GM12878 (cell line): ENCODE measurements at places on chromosomes 2 and 18. TPM values are rescaled to one million over a fixed set of nuclear protein-coding genes. Genes with fewer than 3 reads are reported as not detected.

The CNTNAP5 gene
- not detected in 2 replicates for polyA plus RNA-seq

The MC4R gene
- polyA plus RNA-seq, result not detected in 2 replicates

The SP140 gene
- polyA plus RNA-seq, result 85.5 and 87.5 TPM in 2 replicates

The ANKRD62 gene
- not detected in 2 replicates for polyA plus RNA-seq

- H3K27ac ChIP-seq, result peak overlapping the region; percentile 22; the same call in 1 of the 2 replicates
- no peak overlapping the region for H3K4me3 ChIP-seq
- no peaks in the 10 kb centered on the region for H3K36me3 ChIP-seq
- no peak for DNase-seq
Measured at GRCh38 chr18:62784966-62785413, 69.6 kb downstream of the PHLPP1 start.

GRCh38 chr2:28557389-28558131, 61.7 kb downstream of the PLB1 start:
- no peak for DNase-seq
- no peaks in the 10 kb centered on the region for H3K36me3 ChIP-seq
- H3K27me3 ChIP-seq, result no peaks in the 10 kb centered on the region
- H3K4me3 ChIP-seq, result no peak overlapping the region

DNA sequence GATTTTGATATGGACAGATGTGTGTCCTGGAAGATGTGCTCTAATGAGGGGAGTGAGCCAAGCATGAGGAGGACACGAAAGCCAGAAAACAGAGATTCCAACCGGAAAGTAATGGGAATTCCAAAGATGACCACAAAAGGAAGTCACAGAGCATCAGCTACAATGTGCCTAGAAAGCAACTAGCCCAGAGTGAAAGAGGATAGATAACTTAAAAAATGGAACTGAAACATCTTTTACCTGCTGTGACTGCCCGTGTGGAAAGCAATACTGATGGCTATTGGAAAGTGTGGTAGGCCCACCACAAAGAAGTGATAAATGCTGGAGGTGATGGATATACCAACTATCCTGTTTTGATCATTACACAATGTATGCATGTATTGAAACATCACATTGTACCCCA, 21.6 kb downstream of the DNMT3A start:
- no peaks in the 10 kb centered on the region for H3K36me3 ChIP-seq
- H3K27ac ChIP-seq, result 0 out of 2 replicates have a peak overlapping the region, but pooled peaks have one; percentile 40
- peaks cover 38% of the 10 kb centered on the region for H3K4me1 ChIP-seq
- H3K27me3 ChIP-seq, result no peaks in the 10 kb centered on the region
- H3K4me3 ChIP-seq, result no peak overlapping the region

DNA sequence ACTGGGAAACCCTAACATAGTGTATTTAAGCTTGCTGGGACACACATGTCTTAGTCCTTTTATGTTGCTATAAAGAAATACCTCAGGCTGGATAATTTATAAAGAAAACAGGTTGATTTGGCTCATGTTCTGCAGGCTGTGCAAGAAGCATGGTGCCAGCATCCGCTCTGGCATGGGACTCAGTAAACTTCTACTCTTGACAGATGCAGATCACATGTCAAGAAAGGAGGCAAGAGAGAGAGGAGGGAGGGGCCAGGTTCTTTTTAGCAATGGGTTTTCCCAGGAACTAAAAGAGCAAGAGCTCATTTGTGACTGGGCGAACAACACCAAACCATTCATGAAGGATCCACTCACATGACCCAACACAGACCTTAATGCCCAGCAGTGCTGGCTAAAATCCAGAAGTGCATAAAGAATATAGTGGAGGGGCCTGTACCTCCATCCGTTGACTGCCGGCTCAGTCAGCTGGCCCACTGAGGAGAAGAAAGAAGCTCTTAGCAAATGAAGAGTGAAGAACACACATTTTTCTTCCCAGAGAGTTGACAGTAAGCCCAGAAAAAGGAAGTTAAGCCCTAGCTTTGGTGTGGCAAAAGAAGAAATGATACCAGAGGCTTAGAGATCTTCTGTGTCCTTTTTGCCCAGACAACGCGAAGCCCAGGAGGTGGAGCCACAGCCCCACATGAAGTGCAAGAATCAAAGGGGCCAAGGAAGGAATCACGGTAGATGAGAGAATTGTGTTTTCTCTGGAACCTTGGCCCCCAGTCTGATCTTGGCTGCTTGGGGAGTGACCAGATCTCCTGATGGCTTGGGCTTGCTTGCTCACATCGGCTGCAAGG, 183.5 kb upstream of the FAM98A start:
- no peaks in the 10 kb centered on the region for H3K36me3 ChIP-seq
- DNase-seq, result no peak
- no peak overlapping the region for H3K4me3 ChIP-seq
- H3K4me1 ChIP-seq, result peaks cover 23% of the 10 kb centered on the region
- no peaks in the 10 kb centered on the region for H3K27me3 ChIP-seq
- no peak overlapping the region for H3K27ac ChIP-seq

- no peak overlapping the region for H3K4me3 ChIP-seq
- H3K36me3 ChIP-seq, result no peaks in the 10 kb centered on the region
- H3K27me3 ChIP-seq, result no peaks in the 10 kb centered on the region
- peaks cover 64% of the 10 kb centered on the region for H3K4me1 ChIP-seq
- H3K27ac ChIP-seq, result peak overlapping the region; percentile 35
Measured at GRCh38 chr18:44724105-44724778, 43.6 kb downstream of the SETBP1 start.

DNA sequence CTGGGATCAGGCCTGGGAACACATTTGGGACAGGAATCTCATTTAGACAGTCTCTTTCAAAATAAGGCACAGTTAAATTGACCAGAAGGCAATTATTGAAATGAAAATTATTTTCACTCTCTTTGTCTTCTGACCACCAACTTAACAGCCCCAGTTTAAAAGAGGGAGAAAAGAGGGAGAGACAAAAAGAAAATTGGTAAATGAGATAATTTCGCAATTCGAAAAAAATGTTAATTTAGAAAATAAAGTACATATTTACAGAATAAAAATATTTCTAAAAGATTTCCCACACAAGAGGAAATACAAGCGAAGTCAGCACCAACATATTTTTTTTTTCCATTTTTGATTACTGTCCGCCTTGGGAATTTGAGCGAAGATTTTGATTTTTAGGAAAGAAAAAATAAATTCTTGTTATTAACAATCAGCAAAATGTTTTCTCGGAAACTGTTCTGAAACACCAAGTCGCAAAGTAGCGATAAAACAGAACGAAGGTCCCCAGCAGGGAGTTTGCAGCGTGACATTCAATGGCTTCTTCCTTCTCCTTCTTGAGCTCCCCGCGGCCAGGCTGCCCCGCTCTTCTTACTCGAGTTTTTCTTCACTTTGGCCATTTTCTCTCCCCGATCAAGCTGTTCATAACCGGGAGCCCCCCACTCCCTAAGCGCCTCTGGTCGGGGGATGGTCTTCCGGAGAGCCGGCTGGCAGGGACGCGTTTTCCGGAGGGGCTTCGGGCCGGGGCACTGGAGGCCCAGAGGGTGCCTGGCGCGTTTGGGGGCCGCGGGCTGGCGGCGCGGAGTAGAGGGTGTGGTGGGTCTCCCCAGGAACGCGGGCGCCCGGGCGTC, 5.0 kb downstream of the SP9 start:
- H3K4me1 ChIP-seq, result peaks cover 25% of the 10 kb centered on the region
- no peak overlapping the region for H3K4me3 ChIP-seq
- H3K27me3 ChIP-seq, result peaks cover 20% of the 10 kb centered on the region
- H3K27ac ChIP-seq, result no peak overlapping the region

- no peaks in the 10 kb centered on the region for H3K27me3 ChIP-seq
- H3K36me3 ChIP-seq, result no peaks in the 10 kb centered on the region
- DNase-seq, result no peak
- H3K4me1 ChIP-seq, result no peaks in the 10 kb centered on the region
- no peak overlapping the region for H3K4me3 ChIP-seq
- no peak overlapping the region for H3K27ac ChIP-seq
Measured at GRCh38 chr18:35117372-35117771, 76.2 kb downstream of the MAPRE2 start.

DNA sequence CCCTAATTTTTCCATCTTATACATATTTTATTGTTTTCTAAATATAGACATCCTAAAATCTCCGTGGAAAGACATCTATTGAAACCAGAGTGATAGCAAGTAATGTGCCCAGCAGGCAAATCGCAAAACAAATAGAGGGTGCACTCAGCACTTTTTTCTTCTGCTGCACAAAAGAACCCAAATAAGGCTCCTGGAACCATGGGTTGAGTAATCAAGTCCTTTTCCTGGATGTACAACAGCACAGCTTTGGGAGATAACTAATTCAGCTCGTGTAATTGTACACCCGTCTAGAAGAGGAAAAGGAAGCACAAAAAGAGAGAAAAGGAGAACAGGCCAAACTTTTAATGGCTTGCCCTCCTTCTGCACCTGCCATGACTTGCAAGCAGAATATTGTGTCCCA, 126.9 kb upstream of the TLK1 start:
- no peaks in the 10 kb centered on the region for H3K4me1 ChIP-seq
- H3K4me3 ChIP-seq, result no peak overlapping the region
- no peak for DNase-seq
- H3K27ac ChIP-seq, result no peak overlapping the region
- H3K36me3 ChIP-seq, result no peaks in the 10 kb centered on the region

- H3K36me3 ChIP-seq, result no peaks in the 10 kb centered on the region
- H3K4me1 ChIP-seq, result no peaks in the 10 kb centered on the region
- H3K27me3 ChIP-seq, result no peaks in the 10 kb centered on the region
- H3K27ac ChIP-seq, result no peak overlapping the region
Measured at GRCh38 chr2:121161272-121161671, 123.7 kb downstream of the TFCP2L1 start.

GRCh38 chr2:173258701-173259100, 96.0 kb upstream of the CDCA7 start:
- H3K27me3 ChIP-seq, result no peaks in the 10 kb centered on the region
- H3K27ac ChIP-seq, result no peak overlapping the region
- no peak overlapping the region for H3K4me3 ChIP-seq

GRCh38 chr18:23538870-23539269, 35.6 kb downstream of the RMC1 start:
- H3K4me1 ChIP-seq, result peaks cover 31% of the 10 kb centered on the region
- H3K36me3 ChIP-seq, result peaks cover 34% of the 10 kb centered on the region
- DNase-seq, result no peak
- no peaks in the 10 kb centered on the region for H3K27me3 ChIP-seq
- no peak overlapping the region for H3K27ac ChIP-seq

DNA sequence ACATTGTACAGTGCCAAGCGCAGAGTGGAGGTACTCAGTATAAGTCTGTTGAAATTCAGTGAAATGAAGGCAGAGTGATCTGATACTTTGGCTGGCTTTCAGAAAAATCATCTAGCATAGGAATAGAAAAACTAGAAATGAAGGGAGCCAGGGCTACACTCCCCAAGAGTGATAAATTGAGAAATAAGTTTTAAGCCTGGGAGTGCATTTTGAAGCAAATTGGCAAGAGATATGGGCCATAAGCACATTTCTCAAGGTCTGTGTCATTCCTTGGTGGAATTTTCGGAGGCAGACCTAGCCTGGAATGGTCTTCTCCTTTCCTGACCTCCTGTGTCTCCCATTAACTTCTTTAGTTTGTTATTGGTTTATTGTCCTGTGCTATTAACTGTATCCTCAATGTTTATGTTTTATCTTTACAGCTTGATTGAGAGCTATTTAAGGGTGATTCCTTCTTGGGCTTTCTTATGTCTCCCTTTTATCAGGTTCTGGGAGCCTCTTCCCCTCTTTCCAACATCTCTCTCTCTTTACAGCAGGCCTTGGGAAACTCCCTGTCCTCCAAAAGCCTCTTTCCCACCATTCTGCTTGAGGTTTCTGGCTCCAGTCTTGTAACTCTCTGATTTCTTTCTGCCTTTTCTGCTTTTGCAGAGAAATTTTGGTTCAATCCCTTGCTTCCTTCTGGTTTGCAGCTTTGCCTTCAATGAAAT, 649.5 kb downstream of the SLC4A3 start:
- H3K27ac ChIP-seq, result no peak overlapping the region
- no peaks in the 10 kb centered on the region for H3K27me3 ChIP-seq
- H3K4me3 ChIP-seq, result no peak overlapping the region
- H3K36me3 ChIP-seq, result no peaks in the 10 kb centered on the region
- no peak for DNase-seq

- no peaks in the 10 kb centered on the region for H3K27me3 ChIP-seq
- no peak overlapping the region for H3K4me3 ChIP-seq
- H3K4me1 ChIP-seq, result no peaks in the 10 kb centered on the region
Measured at GRCh38 chr2:218448934-218449333, 30.0 kb downstream of the VIL1 start.

DNA sequence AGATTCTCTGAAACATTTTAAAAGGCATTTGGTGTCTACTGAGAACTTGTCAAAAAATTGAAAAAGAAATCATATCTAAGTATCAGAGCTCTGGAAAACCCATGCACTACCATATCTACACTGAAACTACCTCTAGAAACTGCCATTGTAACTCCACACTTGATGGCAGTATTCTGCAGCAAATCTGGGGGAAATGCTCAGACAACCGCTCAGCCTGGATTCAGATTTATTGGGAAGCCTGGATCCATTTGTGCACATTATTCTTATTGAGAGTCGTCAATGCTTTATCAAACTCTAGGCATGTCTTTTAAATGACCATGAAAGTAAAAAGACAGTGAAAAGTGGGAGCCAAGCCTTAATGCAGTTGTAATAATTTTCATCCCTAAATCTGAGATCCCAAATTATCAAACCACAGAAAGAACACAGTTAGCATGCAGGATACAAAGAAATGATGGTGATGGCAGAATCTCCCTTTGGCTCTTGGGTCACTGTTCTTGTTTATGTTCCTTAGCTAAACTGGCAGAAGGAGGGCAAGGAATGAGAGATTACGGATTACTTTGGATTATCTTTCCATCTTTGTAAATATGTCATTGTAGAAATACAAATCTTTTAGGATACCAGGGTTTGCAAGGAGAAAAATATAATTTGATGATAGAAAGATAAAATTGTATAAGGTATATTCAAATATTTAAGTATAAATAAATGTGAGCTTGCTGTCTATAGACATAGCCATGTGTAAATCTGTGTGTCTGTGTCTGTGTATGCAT, 512.1 kb upstream of the SYT4 start:
- no peaks in the 10 kb centered on the region for H3K27me3 ChIP-seq
- no peaks in the 10 kb centered on the region for H3K36me3 ChIP-seq
- no peak overlapping the region for H3K27ac ChIP-seq
- DNase-seq, result no peak
- no peak overlapping the region for H3K4me3 ChIP-seq

DNA sequence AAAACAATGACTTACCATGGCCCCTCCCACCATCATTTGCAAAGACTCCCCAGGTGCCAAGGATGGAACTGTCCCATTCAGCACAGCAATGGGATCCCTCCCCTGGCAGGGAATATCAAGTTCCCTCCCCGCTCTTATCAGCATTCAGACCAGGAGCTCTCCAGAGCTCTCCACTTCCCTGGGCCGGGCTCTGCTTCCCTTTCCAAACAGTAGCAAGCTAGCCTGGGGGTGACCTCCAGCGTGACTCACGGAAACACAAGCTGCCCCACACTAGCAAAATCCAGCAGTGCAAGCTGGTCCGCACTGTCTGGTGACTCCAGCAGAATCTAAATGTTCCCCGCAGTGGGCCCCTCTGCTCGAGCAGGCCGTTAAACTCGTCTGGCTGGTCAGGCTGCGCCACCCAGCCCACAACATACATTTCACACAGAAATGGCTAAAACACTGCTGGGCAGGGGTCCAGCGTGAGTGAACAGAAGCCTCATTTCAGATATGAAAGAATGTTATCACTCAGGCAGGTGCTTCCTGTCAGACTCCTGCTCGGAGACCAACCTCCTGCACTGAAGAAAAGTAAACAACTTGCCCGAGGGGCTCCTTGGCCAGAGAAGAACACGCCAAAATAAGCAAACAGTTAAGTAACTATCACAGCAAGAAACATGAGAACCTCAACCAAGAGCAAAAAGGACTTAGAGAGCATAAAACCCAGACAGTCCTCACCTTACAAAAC, 33.9 kb downstream of the STAT1 start:
- no peak overlapping the region for H3K27ac ChIP-seq
- DNase-seq, result no peak
- H3K27me3 ChIP-seq, result no peaks in the 10 kb centered on the region
- no peak overlapping the region for H3K4me3 ChIP-seq

- H3K27ac ChIP-seq, result no peak overlapping the region
- DNase-seq, result no peak
- no peaks in the 10 kb centered on the region for H3K36me3 ChIP-seq
- H3K4me3 ChIP-seq, result no peak overlapping the region
Measured at GRCh38 chr2:85741211-85741832, 12.5 kb upstream of the ATOH8 start.
